ENCODE measurements at places on chromosomes 12 and 14. TPM values are rescaled to one million over a fixed set of nuclear protein-coding genes. Genes with fewer than 3 reads are reported as not detected.

- H3K36me3 ChIP-seq, result no peaks in the 10 kb centered on the region
- DNase-seq, result peak; percentile 38
- H3K27me3 ChIP-seq, result peaks cover 25% of the 10 kb centered on the region
- no peak overlapping the region for H3K4me3 ChIP-seq
- H3K4me1 ChIP-seq, result no peaks in the 10 kb centered on the region
Observed at GRCh38 chr12:99769396-99769980, 121.9 kb downstream of the GARIN6 start.

DNA sequence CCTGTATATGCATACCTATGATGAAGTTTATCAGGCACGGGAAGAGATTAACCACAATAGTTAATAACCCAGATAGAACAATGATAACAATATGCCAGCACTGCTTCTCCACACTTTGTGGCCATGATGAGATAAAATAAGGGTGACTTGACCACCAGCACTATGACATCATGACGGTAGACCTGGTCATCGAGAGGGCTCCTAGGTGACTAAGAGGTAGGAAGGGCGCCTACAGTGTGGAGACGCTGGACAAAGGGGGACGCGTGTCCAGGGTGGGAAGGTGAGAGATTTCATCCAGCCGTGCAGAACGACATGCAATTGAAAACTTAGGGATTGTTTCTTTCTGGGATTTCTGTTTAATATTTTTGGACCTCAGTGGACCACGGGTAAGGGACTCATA lies 221.8 kb upstream of the RTL1 start:
- no peak for DNase-seq
- H3K36me3 ChIP-seq, result no peaks in the 10 kb centered on the region
- no peaks in the 10 kb centered on the region for H3K27me3 ChIP-seq
- H3K27ac ChIP-seq, result no peak overlapping the region
- H3K4me3 ChIP-seq, result no peak overlapping the region
- peaks cover 19% of the 10 kb centered on the region for H3K4me1 ChIP-seq

GRCh38 chr12:49983892-49984291 lies 11.1 kb downstream of the AQP6 start:
- peaks cover 13% of the 10 kb centered on the region for H3K36me3 ChIP-seq
- no peaks in the 10 kb centered on the region for H3K27me3 ChIP-seq
- peak; percentile 92 for DNase-seq

DNA sequence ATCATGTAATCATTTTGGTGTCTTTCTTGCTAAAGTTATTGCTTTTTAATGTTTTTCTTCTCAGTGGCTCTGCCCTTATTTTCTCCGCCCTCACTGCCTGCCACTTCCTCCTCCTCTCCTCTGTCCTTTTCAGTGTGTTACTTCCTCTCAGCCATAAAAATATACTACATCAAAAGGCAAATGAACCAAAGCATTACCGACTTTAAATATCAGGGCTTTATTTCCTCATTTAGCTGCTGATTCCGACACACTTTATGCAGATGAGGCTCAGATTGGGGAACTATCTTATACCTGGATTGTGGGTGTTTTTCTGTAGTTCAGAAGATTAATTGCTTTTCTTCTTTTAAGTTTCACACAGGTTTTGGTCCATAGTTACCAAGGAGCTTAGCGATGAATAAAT lies 118.1 kb downstream of the CMAS start:
- no peak overlapping the region for H3K27ac ChIP-seq
- H3K27me3 ChIP-seq, result no peaks in the 10 kb centered on the region
- no peak overlapping the region for H3K4me3 ChIP-seq
- DNase-seq, result no peak
- H3K4me1 ChIP-seq, result no peaks in the 10 kb centered on the region
- H3K36me3 ChIP-seq, result no peaks in the 10 kb centered on the region

DNA sequence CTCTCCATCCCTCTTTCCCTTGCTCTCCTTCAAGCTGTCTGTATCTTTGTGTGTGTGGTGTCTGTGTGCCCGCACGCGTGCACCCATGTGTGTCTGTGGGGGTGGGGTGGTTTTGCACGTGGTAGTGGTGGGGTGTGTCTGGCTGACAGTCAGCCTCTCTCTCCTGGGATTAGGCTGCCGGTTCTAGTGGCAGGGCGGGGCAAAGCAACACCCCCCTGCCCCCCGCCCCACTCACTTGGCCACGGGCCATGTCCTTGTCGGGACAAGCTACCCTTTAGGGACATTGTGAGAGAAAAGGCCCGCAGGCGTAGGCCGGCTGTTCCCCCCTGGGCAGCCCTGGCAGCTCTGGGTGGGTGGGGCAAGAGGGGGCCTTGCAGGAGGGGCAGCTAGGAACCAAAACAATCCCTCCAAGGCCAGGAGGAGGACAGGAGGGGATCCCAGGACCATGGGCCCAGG lies 182.6 kb downstream of the ALG10 start:
- H3K4me1 ChIP-seq, result no peaks in the 10 kb centered on the region
- no peaks in the 10 kb centered on the region for H3K27me3 ChIP-seq
- no peak for DNase-seq
- no peaks in the 10 kb centered on the region for H3K36me3 ChIP-seq
- H3K27ac ChIP-seq, result no peak overlapping the region
- no peak overlapping the region for H3K4me3 ChIP-seq

- no peak for DNase-seq
- H3K4me1 ChIP-seq, result no peaks in the 10 kb centered on the region
- H3K27ac ChIP-seq, result no peak overlapping the region
- no peak overlapping the region for H3K4me3 ChIP-seq
Observed at GRCh38 chr12:131153956-131154355, 200.2 kb downstream of the ADGRD1 start.

DNA sequence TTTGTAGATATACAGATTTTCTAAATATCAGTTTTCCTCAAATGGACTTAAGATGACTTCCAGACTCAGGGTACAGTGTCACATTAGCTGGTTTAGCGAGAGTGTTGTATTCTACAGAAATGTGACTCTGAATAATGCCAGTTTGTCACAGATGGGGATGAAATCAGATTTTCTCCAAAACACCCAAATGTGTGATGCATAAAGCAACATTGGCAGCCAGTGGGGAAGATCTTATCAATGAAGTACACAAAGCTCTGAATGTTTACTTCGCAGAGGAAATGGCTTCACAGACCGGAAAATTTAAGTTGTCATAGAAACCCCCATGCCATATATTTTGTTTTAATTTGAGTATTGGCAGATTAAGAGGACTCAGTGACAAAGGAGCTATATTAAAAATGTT lies 29.9 kb downstream of the ANO4 start:
- H3K27me3 ChIP-seq, result no peaks in the 10 kb centered on the region
- H3K4me3 ChIP-seq, result no peak overlapping the region

GRCh38 chr12:96486751-96487613 lies 2.4 kb upstream of the CFAP54 start:
- no peak overlapping the region for H3K4me3 ChIP-seq
- H3K36me3 ChIP-seq, result no peaks in the 10 kb centered on the region
- H3K4me1 ChIP-seq, result no peaks in the 10 kb centered on the region

Gene LTB4R
- total RNA-seq, result 8.9 TPM

Gene FAM181A
- total RNA-seq, result not detected

Gene AGAP2
- total RNA-seq, result 4.0 TPM

Gene KRT3
- not detected for total RNA-seq

Gene NDRG2
- total RNA-seq, result 17.1 TPM
